Activated CD8-positive, alpha-beta memory T cell treated with anti-CD3 and anti-CD28 coated beads, Interleukin-2, amount 10 ng/mL, durations not matched to agents 7 days and 5 days (primary cell): ENCODE measurements at places on chromosomes 5 and 9. TPM values are rescaled to one million over a fixed set of nuclear protein-coding genes. Genes with fewer than 3 reads are reported as not detected.

Gene CCL19
- not detected for total RNA-seq

Gene IL4
- 2.5 TPM for total RNA-seq

DNA sequence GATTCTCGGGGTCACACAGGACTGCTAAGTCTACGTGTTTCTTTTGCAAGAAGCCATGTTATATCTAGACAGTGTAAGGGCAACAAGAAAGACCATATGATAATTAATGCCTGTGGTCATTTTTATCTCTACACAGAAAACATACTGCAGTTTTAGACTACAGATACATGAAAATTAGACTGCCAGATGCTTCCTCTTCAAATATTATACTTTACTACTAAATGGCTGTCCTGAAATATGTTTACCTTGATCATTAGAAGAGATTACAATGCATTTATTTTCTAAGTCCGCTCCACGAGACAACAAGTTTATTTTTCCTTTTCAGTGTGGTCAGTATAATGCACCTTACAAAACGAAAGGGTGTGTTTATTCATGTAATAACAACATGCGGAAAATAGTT is 147.6 kb downstream of the KIAA0825 start:
- no peak for DNase-seq

DNA sequence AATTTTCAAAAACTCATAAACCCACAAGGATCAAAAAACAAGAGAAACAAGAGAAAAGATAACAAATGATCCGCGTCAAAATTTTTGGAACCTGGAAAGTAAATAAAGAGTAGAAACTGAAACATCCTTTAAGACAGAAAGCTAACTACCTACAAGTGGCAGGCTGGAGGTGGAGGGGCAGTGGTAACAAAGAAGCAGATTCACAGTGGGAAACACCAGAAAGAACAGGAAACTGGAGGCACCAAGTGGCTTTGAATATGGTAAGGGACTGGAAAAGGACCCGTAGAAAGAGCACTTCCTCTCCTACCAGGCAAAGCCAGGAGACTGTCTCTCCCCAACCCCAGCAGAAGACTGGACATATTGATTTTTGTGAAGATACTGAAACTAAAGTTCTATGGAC is 100.6 kb upstream of the TARS1 start:
- DNase-seq = no peak

Gene CEMIP2
- 78.8 TPM for total RNA-seq

Gene TLX3
- not detected for total RNA-seq

Gene SLCO4C1
- total RNA-seq = 0.35 TPM
